ENCODE measurements at places on chromosomes 5 and 9.

DNA sequence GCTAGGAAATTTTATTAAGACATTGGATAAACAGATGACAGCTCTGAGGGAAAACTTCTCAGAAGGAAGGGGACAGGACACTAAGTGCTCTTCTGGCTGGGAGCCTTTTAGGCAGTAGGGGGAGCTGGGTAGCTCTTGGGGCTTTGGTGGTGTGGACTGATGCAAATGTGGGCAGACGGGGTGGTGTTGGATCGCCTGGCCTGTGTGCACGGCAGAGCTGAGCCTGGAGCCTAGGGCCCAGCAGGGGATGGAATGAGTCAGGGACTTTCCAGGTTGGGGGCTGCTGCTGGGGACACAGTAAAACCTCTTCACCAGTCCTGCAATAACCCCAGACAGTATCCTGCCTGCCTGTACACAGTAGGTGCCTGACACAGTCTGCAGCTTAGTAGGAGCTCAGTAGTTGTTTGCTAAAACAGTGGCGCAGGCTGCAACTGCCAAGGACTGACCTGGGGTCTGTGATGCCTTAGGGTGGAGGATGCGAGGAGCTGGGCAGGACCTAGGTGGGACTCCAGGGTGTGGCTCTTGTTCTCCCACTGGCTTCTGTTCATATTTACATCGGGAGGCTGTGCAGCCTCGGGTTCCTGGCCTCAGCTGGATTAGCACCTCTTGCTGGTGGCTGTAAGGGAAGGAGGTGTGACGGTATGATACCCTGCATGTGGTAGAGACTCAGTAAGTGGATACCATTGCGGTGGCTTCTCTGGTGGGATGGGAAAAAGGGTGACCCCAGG, 83.8 kb downstream of the DAB2IP start:
- DNase-seq = no peak

DNA sequence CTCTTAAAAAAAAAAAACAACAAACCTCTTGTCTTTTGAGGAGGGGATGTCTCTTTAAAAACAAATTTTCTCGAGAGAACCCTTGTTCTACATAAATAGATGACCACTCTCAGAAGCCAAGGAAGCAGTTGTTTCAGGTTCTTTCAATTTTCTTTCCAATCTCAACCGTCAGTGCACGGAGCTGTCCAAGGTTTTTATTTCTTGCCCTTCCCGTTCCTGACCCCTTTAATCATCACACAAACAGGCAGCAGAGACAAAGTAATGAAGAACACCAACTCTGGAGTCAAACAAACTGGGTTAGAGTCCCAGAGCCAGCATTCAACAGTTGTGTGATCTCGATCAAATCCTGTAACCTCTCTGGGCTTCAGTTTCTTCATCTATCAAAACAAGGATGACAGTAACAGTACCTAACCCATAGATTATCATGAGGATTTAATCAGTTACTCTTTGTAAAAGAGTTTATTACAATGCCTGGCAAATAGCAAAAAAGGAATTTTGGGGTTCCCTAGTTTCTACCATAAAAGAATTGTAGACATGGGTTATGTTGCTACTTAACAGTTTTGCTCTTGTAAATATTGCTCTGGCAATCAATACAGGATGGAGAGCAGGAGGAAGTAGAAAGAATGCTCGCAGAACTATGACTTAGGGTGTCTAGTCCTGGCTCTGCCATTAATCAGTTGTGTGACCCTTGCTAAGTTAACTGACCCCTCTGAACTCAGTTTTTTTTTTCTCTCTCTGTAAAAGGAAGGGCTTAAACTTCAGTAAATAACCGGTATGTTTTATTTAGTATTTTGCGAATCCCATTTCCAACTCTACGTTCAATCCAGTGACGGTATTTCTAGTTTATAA, 1.0 kb upstream of the NIM1K start:
- no peak for DNase-seq

DNA sequence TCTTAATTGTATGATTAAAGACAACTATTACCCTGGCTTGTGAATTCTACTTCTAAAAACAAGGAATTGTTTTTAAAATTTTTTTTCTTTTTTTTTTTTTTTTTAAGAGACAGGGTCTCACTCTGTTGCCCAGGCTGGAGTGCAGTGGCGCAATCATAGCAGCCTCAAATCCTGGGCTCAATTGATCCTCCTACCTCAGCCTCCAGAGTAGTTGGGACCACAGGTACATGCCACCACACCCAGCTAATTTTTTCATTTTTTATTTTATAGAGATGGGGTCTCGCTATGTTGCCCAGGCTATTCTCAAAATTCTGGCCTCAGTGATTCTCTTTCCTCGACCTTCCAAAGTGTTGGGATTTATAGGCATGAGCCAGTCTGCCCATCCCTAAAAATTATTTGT, 62.3 kb downstream of the HABP4 start:
- no peak for DNase-seq

DNA sequence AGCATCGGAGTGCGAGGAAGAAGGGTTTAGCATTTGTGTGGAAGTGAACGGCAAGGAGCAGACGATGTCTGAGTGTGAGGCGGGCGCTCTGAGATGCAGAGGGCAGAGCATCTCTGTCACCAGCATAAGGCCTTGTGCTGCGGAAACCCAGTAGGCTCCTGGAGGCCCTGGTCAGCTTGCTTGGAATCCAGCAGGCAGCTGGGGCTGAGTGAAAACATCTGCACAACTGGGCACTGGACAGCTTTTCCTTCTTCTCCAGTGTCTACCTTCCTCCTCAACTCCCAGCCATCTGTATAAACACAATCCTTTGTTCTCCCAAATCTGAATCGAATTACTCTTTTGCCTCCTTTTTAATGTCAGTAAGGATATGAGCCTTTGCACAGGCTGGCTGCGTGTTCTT, 72.1 kb downstream of the C7 start:
- DNase-seq = no peak

DNA sequence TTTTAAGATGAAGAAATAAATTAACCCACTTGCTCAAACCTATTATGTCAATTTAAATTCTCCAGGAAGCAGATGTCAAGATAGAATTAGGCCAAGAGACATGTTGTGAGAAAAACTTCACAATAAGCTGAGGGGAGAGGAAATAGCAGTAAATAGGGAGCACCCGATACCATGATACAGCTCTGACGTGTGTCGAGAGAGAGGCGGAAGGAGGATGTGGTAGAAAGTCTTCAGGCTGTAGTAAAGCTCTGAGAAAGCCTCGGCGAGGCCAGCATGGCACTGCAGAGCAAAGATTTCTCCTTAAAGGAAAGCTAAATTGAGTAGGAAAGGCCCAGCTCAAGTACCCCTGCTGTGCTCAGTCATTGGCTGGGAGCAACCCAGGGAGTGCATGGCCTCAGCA, 6.0 kb upstream of the PUM3 start:
- DNase-seq = no peak

GRCh38 chr9:38192731-38193265, 123.8 kb upstream of the SHB start:
- DNase-seq = no peak

DNA sequence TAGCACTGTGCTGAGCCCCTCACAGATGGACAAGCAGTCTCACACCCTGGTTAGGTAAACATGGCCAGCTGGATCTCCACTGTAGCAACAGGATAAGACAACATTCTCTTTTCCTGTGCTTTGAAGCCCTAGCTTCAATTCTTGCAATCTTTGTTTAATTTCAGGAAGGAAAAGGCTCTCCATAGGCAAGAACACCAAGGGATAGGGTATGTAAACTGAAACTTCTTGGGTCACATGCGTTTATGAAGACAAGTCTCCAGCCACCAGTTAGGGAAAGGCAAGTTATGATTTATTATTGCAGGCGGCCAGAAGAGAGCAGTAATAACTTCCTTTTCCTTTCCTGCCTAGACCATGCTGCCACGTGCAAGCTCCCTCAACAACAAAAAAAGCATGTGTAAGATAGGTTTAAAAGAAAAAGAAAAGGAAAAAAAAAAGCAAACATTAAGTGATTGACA, 50.1 kb upstream of the POU5F2 start:
- peak; percentile 45 for DNase-seq

- no peak for DNase-seq
These were observed 869.4 kb upstream of the CDH6 start for GRCh38 chr5:30324083-30324482.

- no peak for DNase-seq
These were observed 535.3 kb downstream of the PDE4D start for GRCh38 chr5:59358005-59358861.

GRCh38 chr9:16628413-16628812, 242.1 kb downstream of the BNC2 start:
- DNase-seq = no peak

Data from NCI-H1092 treated with DMSO at 0.1 percent for 48 hours (cell line).